ENCODE measurements at places on chromosomes 6 and 20. TPM values are rescaled to one million over a fixed set of nuclear protein-coding genes. Genes with fewer than 3 reads are reported as not detected.

- DNase-seq: no peak
Observed at GRCh38 chr6:5174244-5174643, 86.5 kb downstream of the LYRM4 start.

DNA sequence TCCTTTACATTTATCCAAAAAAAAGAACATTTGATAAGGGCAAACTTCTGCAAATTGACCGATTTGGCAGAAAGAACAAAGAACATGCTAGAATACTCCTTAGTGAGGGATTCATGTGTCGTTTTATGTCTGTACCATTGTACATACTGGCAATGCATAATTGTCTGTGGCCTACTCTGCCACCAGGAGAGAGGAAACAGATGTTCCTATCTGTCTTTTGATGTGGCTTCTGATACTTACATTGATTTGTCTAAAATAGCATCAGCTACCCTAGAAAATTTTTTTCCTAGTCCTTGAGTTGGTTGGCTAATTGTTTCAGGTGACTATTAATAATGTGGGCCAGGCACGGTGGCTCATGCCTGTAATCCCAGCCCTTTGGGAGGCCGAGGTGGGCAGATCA is 654.1 kb downstream of the KIF16B start:
- DNase-seq: no peak

- no peak for DNase-seq
Observed at GRCh38 chr6:747921-748320, 55.0 kb upstream of the EXOC2 start.

DNA sequence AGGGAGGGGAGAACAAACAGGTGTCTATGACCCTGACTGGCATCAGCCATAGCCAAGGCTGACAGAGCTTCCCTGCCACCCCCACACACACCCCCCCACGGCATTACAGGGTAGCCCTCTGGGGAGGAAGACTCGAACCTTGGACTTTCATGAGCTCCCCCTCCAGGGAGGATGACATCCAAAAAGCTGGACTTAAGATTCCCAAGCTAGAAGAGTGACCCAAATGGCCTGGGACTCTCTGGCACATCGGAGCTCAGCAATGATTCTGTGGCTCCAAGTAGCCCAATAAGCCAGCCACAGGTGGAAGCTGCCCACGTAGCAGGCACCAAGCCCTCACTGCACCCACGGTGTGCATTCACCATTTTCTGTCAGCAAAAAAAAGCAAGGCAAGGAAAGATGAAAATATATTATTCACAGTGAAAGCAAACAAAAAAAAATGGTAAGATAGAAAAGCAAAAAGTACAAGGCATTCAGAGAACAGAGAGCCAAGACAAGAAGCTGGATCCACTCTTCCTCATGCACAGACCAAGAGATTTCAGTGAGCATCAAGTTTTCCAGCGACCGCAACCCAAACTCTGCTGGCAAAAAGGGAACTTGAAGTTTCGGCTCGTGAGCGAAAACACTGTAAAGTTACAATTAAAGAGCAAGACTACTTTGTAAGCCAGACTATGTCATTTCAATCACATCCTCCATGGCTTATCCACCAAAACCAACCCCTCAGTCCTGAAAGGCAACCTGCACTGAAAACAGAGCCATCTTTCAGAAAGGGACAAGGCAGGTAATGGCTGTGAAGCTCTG is 10.9 kb downstream of the JAG1 start:
- no peak for DNase-seq

DNA sequence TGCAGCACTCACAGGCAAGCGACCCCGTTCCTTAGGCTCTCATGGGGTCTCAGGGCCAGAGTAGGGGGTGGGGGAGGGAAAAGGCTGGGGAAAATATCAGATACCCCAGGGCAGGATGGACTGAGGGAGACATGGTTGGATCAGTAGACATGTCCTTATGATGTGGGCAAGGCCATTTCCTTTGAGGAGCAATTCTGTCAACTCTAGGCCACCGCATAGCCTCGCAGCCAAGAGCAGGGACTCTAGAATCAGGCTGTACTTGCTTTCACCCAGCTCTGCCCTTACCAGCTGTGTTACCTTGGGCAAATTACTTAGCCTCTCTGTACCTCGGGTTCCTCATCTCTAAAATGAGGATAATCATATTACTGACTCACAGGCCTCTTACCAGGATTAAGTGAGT is 2.2 kb upstream of the MAPK13 start:
- DNase-seq: no peak

DNA sequence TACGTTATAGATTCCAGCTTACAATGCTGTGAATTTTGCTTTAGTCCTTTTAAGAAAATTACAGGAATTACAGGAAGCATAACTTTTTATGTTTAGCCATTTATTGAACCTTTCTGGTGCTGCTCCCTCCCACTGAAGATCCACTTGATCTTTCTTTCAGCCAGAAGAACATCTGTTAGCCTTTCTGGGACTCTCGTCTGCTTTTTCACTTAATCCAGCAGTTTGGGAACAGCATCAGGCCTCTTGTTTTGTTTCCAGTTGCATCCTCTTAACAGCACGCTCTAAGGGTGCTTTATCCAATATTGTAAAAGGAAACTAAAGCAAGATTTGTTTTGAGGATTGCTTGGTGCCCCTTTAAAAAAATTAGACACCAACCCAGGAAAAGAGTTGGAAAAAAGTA is 10.3 kb upstream of the CYP24A1 start:
- DNase-seq: no peak

PDYN gene
- total RNA-seq: not detected

CABLES2 gene
- total RNA-seq: 5.5 TPM

GMDS gene
- total RNA-seq: 9.4 TPM

CTSA gene
- 45.7 TPM for total RNA-seq

All from sigmoid colon (tissue), 7 donors.